Memory B cell (primary cell): ENCODE measurements at places on chromosomes 2 and 18.
A peak's percentile ranks its signal among the peaks of the same experiment; 100 is the strongest.

- no peaks in the 10 kb centered on the region for H3K36me3 ChIP-seq
- H3K4me1 ChIP-seq = no peaks in the 10 kb centered on the region
- H3K4me3 ChIP-seq = no peak overlapping the region
- no peak overlapping the region for H3K27ac ChIP-seq
- H3K27me3 ChIP-seq = no peaks in the 10 kb centered on the region
Observed at GRCh38 chr18:52069201-52069600, 270.8 kb upstream of the DCC start.

GRCh38 chr2:127094509-127095366 lies 12.2 kb downstream of the BIN1 start:
- no peaks in the 10 kb centered on the region for H3K36me3 ChIP-seq
- DNase-seq = no peak
- H3K27ac ChIP-seq = no peak overlapping the region
- no peaks in the 10 kb centered on the region for H3K27me3 ChIP-seq

DNA sequence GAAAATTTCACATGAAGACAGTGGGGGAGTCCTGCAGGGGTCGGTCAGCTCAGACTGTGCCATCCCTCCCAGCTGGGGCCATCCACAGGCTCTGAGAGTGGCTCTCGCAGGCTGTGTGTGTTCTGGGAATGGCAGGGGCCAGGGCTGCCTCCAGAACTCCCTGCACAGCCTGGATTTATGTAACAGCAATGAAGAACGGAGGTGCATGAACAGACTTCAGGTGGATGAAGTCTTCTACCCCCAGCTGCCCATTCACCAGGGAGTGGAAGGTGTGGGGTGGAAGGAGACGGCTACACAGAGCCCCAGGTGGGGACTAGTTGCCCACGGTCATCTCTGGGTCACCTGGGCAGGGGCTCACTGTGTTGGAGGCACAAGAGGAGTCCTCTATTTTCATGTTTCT lies 56.1 kb upstream of the HDAC4 start:
- no peaks in the 10 kb centered on the region for H3K4me1 ChIP-seq
- no peak overlapping the region for H3K27ac ChIP-seq
- H3K4me3 ChIP-seq = no peak overlapping the region
- H3K27me3 ChIP-seq = peaks cover 12% of the 10 kb centered on the region
- no peak for DNase-seq

DNA sequence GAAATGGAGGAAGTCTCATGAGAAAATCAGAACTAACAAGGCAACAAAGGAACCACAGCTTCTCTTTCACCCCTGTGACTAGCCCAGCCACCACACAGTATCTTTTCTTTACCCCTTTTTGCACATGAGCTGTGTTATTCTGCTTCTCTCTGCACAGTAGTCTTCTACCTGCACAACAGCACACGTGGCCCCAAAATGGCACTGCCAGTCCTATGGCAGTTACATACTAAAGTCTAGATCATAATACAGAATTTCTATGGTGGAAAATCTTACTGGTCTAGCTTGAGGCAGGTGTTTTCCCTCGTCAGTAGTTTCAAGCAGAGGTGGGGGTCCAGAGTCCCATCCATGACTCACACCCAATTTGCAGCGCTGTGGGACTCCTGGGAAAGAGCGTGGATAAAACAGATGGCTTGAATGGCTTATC lies 177.7 kb downstream of the DIS3L2 start:
- no peak for DNase-seq
- peaks cover 5% of the 10 kb centered on the region for H3K4me1 ChIP-seq
- H3K27ac ChIP-seq = no peak overlapping the region
- peaks cover 6% of the 10 kb centered on the region for H3K36me3 ChIP-seq

- H3K4me3 ChIP-seq = no peak overlapping the region
- no peaks in the 10 kb centered on the region for H3K36me3 ChIP-seq
- H3K27ac ChIP-seq = no peak overlapping the region
- no peaks in the 10 kb centered on the region for H3K27me3 ChIP-seq
- no peak for DNase-seq
Observed at GRCh38 chr2:47293976-47294375, 109.0 kb upstream of the MSH2 start.

- peaks cover 3% of the 10 kb centered on the region for H3K4me1 ChIP-seq
- no peak for DNase-seq
- peaks cover 6% of the 10 kb centered on the region for H3K27me3 ChIP-seq
Observed at GRCh38 chr2:88209521-88210131, 39.5 kb downstream of the THNSL2 start.

GRCh38 chr2:38960609-38961320 lies 71.1 kb downstream of the ARHGEF33 start:
- peak overlapping the region; percentile 69 for H3K4me3 ChIP-seq
- peaks cover 6% of the 10 kb centered on the region for H3K27me3 ChIP-seq
- H3K27ac ChIP-seq = no peak overlapping the region

GRCh38 chr2:170782673-170783072 lies 12.5 kb downstream of the ERICH2 start:
- H3K36me3 ChIP-seq = no peaks in the 10 kb centered on the region
- H3K27me3 ChIP-seq = peaks cover 5% of the 10 kb centered on the region
- H3K4me1 ChIP-seq = no peaks in the 10 kb centered on the region
- H3K27ac ChIP-seq = no peak overlapping the region
- no peak overlapping the region for H3K4me3 ChIP-seq

DNA sequence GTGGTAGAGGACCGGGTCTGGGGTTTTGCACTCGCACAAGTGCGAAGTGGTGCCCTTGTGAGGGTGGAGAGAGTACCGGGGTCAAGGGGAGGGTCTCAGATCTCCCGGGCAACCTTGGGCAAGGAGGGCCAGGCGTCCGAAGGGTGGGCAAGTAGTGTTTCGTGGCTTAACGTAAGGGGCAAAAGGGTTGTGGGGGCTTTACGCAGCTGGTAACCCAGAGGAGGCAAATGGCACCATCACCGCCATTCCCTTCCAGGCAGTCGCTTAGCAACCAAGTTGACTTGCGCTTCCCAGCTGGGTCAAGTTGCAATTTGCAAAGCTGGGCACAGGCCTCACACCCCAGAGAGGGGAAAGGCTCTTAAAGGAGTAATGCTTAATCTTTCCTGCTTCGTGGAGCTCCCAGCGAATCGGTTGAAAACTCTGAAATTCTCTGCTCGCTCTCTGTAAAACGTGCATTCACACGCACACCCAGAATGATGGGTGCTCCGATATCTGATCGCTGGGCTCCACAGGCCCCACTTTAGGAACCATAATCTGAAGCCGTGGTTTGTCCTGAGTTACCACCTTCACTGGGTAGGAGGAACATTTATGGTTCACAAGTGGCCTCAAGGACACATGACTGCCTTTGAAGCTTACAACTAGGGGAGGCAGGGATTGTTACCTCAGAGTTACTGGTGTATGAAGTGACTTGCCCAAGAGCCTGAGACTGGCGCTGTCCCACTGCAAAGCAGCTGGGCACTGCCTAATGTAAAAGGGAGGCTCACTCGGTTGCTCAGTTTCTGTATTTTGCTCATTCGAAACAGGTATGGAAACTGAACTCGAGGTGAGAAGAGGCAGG lies 127.9 kb downstream of the UXS1 start:
- H3K27me3 ChIP-seq = peaks cover 11% of the 10 kb centered on the region
- no peaks in the 10 kb centered on the region for H3K4me1 ChIP-seq
- H3K27ac ChIP-seq = no peak overlapping the region
- DNase-seq = no peak
- H3K4me3 ChIP-seq = peak overlapping the region; percentile 41

DNA sequence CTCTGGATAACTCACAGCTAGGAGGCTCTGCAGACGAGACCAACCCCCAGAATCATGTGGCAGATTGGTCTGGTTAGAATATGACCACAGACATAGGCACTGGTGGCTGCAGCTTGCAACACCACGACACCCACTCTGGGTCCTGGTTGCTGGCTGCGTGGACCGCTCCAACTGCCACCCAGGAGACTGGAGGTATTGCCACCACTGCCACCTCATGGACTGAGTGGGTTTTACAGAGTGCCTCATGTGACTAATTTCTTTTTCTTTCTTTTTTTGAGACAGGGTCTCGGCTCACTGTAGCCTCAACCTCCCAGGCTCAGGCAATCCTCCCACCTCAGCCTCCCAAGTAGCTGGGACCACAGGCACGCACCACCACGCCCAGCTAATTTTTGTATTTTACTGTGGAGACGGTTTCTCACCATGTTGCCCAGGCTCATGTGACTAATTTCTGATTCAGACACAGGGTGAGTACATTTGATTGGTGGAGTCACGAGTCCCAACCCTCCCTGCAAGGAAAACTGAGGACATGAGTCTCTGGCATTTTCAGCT lies 29.9 kb upstream of the NT5DC4 start:
- H3K27ac ChIP-seq = peak overlapping the region; percentile 63
- H3K36me3 ChIP-seq = no peaks in the 10 kb centered on the region

GRCh38 chr2:233056961-233057605 lies 3.1 kb upstream of the INPP5D start:
- peaks cover 19% of the 10 kb centered on the region for H3K4me1 ChIP-seq
- H3K27ac ChIP-seq = no peak overlapping the region
- DNase-seq = no peak
- no peaks in the 10 kb centered on the region for H3K27me3 ChIP-seq
- peaks cover 5% of the 10 kb centered on the region for H3K36me3 ChIP-seq
- H3K4me3 ChIP-seq = no peak overlapping the region

DNA sequence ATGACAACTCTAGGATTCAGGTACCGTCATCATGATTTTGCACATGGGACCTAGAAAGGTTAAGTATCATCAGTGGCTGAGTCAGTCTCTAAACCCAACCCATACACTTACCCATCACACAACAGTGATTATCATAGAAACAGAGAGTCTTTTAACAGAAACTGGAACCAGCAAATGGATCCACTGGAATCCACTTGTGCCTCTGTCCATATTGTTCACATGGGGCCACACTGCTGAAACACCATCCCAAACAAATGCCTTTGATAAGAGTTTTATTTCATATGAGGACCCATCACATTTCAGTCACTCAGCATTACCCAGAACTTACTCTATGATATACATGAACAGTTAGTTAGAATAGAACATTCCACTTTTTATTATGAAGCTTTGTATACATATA lies 430.0 kb downstream of the STK39 start:
- no peak overlapping the region for H3K4me3 ChIP-seq
- no peaks in the 10 kb centered on the region for H3K27me3 ChIP-seq
- H3K27ac ChIP-seq = no peak overlapping the region
- no peaks in the 10 kb centered on the region for H3K4me1 ChIP-seq

GRCh38 chr2:10287761-10288160 lies 14.9 kb upstream of the HPCAL1 start:
- DNase-seq = no peak
- H3K27me3 ChIP-seq = no peaks in the 10 kb centered on the region
- no peak overlapping the region for H3K27ac ChIP-seq
- no peak overlapping the region for H3K4me3 ChIP-seq
- peaks cover 4% of the 10 kb centered on the region for H3K4me1 ChIP-seq

DNA sequence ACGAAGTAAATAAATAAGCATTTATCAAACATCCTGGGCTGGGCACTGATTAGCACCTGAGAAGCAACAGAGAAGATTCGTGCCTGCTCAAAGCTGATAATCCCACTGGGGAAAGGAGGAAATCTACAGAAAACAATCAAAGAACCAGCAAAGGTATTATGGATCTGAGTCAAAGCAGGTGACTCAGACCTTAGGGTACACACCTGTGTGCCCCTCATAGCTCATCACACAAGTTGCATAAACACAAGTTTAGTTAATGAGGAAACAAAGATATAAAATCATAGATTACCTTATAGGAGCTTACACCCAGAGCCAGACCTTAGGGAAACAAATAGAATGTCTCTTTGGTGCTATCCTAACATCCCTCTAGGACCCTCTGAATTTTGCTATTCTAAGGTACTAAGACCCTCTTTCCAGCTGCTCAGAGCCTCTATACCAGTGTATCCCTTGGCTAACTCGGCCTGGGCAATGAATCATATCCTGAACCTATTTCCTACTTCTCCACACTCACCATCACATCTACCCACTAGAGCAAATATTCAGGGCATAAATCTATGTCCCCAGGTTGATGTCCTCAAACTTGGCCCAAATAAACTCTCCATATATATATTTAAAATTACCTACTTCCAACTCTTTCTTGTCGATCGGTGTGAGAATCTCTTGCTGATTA lies 19.3 kb upstream of the CTIF start:
- no peak for DNase-seq
- no peaks in the 10 kb centered on the region for H3K36me3 ChIP-seq
- H3K4me1 ChIP-seq = no peaks in the 10 kb centered on the region

DNA sequence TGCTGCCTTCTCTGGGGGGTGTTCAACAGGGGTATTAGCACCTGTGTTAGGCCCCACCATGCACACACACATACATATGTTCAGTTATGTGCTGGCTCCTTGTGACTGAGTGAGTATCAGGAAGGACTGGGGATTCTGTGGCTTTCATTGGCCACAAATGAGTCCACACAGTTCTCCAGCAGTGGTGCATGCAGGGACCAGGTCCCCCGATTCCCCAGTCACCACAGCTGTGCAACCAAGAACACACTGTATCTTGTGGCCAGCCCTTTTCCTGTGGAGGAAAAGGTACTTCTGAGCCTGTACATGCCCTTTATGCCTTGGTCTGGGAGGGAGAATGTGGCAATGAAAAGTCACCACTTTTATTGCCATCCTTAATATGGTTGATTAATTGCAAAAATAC lies 74.9 kb upstream of the KLF7 start:
- no peaks in the 10 kb centered on the region for H3K27me3 ChIP-seq
- H3K36me3 ChIP-seq = peaks cover 6% of the 10 kb centered on the region
- no peak overlapping the region for H3K4me3 ChIP-seq
- H3K4me1 ChIP-seq = no peaks in the 10 kb centered on the region
- H3K27ac ChIP-seq = no peak overlapping the region
- DNase-seq = no peak

DNA sequence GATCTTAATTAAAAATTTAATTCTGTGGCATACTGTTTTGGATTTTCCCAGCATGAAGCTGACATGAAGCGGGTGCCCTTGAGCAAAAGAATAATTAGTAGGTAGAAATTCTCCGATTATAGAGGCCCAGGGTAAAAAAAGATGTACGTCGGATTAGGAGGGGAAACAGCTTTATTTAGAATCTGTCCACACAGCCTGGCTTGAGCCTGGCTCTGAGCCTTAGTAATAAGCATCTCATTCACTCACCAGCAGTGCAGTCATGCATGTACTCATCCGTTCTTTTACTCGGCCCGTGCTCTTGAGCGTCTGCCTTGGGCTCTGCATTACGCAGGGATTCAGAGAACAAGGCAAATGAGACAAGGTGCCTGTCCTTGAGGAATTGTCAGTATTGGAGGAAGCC lies 219.3 kb downstream of the AGAP1 start:
- H3K27ac ChIP-seq = no peak overlapping the region
- no peaks in the 10 kb centered on the region for H3K4me1 ChIP-seq
- DNase-seq = no peak

- DNase-seq = no peak
- H3K27ac ChIP-seq = no peak overlapping the region
- H3K4me1 ChIP-seq = peaks cover 8% of the 10 kb centered on the region
- peaks cover 47% of the 10 kb centered on the region for H3K36me3 ChIP-seq
Observed at GRCh38 chr2:58089081-58089480, 42.5 kb downstream of the VRK2 start.
